ENCODE measurements at places on chromosomes 3 and 15.

DNA sequence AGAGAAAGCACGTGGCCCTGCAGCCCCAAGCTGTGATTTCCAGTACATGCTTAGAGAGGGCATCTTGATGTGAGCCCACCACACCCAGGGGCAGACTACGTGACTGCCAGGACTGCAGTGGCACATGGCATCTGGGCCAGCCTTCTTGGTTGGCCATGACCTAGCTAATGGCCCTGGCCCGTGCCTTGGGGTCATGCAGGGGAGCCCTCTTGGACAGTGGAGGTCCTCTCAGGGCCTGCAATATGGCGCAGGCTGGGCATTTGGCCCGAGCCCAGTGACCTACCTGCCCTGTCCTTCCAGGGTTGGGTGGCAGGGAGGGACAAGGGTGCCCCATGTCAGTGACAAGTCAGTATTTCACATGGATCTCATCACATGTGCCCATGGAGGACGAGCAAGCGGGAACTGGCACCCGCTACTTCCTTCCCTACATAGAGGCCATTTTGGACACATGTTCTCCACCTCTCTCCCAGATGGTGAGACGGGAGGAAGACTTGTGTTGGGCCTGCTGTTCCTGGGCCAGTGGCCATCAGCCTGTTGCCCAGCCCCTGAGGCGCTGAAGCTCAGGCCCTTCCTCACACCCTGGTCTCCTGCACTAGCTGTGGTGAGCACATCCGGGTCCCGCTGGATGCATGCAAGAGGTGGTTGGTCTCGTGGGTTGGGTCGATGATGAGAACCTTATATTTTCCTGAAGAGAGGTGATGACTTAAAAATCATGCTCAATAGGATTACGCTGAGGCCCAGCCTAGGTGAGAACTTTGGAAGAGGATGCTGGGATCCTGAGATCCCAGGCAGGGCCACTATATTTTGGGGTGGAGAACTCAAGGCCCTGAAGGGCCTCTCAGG is 195.6 kb downstream of the UBE3A start:
- no peak for DNase-seq

DNA sequence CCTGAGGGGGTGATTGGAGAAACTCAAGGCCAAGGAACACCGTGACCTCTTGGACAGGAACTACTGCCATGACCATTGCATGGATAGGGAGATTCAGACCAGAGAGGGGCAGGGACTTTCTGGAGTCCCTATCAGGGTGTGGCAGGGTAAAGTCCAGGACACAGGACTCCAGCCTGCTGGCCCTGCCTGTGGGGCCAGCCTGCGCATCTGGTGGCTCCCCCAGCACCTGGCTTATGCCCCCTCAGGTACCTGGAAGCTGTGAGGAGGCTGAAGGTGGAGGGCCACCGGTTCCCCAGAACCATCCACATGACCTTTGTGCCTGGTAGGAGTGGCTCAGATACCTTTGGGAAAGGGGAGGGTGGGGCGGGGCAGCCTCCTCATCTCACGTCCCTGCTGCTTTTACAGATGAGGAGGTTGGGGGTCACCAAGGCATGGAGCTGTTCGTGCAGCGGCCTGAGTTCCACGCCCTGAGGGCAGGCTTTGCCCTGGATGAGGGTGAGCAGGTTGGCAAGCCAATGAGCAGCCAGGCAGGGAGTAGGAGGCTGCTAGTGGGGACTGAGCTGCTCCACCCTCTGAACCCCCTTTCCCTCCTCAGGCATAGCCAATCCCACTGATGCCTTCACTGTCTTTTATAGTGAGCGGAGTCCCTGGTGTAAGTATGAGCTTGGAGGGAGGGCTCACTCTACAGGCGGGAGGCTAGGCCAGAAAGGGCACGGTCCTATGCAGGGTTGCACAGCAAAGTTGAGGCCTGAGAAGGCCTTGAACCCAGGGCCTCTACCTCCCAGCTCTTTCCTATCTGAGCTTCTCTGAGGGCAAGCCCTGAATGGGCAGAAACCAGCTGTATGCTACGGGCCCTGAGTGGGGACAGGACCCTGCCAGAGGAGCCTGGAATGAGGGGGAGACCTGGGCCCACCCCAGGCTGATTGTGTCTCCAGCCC is 2.9 kb downstream of the ACY1 start:
- no peak for DNase-seq

DNA sequence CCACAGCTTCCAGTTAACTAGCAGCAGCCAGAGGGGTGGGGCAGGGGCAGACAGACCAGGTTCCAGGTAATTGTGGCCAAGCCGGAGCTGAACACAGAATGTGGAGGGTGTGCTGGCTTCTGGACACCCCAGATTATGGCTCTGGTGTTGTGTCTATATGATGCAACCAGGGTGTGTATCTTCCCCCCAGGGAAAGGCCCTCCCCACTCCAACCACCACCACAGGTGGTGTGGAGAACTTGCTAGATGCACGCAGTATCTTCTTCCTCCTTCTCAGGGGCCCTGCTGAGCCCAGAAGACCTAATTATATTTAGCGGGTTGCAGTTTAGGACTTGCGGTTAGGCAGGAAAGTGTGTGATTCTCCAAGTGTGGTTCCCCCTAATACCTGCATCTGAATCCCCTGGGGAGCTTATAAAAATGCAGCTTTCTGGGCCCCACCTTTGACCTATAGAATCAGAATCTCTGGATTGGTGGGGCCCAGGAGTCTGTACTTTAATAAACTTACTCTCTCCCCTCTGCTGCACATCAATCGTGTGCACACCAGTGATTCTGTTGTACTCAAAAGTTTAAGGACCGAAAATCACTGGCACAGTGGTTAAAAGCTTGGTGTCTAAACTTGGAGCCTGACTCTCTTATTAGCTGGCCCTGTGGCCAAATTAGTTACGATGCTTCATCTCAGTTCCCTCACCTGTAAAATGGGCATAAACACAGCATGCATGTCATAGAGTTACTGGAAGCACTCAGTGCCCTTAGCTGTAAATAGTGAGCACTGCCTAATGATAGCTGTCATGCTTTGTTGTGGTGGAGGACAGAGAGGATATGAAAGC is 379.1 kb upstream of the PROK2 start:
- DNase-seq = no peak

GRCh38 chr15:36294359-36294758 is 285.1 kb upstream of the CDIN1 start:
- DNase-seq = no peak

DNA sequence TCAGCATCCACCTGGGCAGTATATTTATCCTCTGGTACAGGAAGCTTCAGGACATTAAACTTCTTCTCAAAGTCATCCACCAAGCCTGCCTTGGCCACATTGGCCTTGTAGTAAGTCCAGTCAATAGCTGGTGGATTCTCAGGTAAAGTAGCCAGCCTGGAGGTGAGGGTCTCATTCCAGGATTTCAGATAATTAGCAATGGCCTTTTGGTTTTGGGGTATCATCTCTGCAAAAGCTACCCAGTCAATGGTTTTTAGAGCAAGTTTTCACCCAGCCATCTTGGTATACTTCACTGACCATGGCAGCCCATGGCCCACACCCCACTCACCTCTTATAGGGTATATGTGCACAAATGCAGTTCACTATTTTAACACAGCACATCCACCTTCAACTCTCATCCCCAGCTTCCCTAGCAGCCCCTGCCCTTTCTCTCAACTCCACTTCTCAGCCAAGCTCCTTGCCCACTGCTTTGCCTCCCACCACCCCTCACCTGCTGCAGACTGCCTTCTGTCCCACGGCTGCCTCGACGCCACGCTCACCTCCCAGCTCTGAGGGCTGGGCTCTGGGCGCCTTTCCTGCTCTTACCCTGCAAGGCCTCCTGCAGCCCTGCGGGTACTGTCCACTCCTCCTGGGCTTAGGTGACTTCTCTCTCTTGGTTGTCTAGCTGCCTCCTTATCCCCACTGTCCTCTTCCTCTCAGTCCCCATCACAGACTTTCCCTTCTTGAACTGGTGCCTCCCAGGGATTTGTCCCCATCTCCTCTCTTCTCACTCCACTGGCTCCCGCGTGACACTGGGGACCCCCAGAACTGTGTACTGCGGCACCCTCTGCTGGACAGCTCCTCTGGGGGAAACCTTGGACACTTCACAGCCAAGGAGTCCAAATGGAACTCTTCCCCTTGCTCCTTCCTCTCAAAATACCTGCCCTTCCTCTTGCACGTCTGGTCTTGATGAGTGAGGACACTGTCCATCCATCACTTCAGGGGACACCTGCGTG is 1.7 kb upstream of the TGM5 start:
- DNase-seq = no peak

GRCh38 chr15:92383519-92384324 is 10.0 kb upstream of the ST8SIA2 start:
- no peak for DNase-seq

DNA sequence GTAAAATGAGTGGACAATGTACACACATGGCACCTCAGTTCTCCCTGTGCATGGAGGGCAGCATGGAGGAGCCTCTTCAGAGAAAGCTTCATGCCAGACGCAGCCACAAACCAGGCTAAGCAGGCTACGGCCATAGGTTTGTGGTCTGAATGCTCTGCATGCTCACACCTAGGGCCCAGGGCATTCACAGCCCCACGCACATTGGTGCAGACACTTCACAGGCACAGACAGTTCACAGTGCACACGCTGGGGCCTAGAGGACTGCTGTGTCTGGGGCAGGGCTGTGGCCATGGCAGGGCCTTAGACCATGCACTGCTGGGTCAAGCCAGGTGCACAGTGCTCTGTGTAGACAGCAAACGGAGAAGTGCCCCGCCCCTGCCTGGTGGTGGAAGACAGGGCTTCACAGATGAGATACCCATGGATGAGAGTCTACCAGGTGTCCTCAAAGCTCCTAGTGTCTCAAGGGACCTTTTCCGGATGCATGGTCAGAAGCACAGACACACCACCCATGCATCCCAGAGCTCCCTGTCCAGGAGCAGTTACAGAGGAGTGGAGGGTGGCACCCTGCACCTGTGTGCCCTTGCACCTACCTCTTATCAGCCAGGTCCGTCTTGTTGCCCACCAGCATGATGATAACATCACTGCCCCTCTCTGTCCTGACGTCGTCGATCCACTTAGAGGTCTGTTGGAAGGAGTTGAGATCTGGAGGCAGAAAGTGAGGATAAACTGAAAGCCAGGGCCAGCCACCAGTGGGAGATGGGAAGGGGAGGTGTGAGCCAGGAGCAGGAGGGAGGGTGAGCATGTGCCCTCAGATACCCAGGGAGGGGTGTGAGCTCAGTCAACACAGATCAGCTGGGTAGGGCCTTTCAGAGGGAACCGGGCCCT is 33.5 kb downstream of the SRPRB start:
- no peak for DNase-seq

GRCh38 chr15:41653760-41654159 is 6.4 kb upstream of the MGA start:
- no peak for DNase-seq

- DNase-seq = no peak
Measured at GRCh38 chr3:38580450-38581382, 68.8 kb downstream of the SCN5A start.

DNA sequence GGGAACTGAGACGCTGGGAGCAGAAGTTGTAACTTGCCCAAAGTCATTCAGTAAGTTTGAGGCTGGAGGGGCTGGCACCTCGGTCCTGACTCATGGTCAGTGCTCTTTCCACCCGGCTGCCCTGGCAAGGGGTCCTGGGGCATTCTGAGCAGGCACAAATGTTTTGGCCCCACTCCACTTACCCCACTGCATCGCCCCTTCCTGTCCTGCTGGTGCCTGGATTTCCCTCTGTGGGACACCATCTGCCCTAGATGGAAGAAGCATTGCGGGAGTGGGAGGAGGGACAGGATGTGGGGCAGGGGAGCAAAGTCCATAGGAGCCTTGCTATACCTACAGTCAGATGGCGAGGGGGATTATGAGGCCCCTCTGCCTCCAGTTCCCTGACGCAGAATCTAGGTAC is 4.5 kb downstream of the CORO2B start:
- DNase-seq = no peak

DNA sequence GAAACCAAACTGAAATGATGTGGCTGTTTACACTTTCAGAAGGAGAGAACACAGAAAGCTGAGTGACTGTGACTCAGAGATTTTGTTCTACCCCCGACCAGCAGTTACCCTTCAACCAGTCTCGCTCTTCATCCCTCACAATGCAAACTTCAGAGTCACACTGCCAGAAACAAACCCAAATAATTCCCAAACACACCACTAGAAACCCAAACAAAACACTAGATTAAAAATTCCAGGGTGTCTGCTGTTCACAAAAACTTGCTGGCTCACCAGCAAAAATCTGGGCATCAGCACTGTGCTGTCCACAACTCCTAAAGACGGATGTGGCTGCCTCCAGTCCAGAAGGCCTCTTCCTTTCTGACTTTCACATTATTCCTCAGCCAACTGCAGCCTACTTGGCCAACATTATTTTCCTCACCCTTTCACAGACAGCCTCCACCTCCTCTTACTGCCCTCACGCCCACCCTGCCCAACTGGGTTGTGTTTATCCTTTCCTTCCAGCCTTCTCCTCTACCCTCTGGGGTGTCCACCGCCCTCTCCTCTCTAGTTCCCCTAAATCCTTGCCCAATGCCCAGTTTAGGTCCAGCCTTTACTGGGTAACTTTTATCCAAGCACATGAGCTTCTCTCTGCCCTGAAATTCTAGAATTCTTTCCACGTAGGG is 71.4 kb downstream of the MECOM start:
- no peak for DNase-seq

- no peak for DNase-seq
Measured at GRCh38 chr3:11157421-11157820, 3.1 kb downstream of the HRH1 start.

DNA sequence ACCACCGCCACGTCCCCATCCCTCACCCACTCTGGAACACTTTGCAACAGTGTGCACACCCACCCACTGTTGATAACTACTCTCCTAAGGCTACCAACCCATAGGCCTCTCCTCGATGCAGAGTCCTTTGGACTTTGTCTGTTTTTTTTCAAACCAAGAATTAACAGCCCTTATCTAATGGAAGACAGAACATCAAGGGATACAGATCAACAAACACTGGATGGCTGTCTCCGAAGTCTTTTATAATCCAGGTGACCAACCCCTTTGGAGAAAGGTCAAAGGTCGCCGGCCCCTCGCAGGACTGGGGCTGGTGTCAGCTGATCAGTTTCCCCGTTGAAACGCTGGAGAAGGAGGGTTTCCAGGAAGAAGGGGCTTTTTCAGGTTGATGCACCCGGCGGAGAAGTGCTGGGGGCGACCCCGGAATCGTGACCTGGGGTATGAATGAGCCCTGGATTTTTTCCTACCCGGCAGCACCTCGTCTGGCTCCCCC is 532 bp downstream of the B4GALT4 start:
- no peak for DNase-seq

DNA sequence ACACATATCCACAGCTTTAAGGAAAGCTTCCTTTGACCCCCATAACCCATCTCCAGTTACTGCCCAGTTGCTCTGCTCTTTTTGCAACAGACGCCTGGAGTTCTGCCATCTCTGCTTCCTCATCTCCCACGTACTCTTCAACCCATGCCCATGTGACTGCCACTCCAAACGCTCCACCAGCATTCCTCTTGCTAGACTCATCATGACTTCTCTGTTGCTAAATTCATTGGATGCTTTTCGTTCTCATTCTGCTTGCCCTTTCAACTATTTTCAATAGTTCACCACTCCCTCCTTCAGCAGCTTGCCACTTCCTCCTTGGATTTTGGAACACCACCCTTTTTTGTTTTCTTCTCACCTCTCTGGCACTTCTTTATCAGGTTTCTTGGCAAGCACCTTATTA is 2.7 kb upstream of the KNSTRN start:
- DNase-seq = no peak

GRCh38 chr3:119457246-119457645 is 6.2 kb downstream of the TMEM39A start:
- no peak for DNase-seq

GRCh38 chr3:183298701-183299153 is 45.7 kb downstream of the B3GNT5 start:
- no peak for DNase-seq

GRCh38 chr15:77027111-77027696 is 32.3 kb downstream of the PSTPIP1 start:
- no peak for DNase-seq

GRCh38 chr15:80593486-80594030 is 101.6 kb upstream of the ABHD17C start:
- DNase-seq = no peak
